Metanephros (tissue), 2 donors: ENCODE measurements at places on chromosomes 4 and X. TPM values are rescaled to one million over a fixed set of nuclear protein-coding genes. Genes with fewer than 3 reads are reported as not detected.

The IL9R gene
- 0.12 TPM for total RNA-seq

The PAGE4 gene
- not detected for total RNA-seq

The TRIM75 gene
- total RNA-seq = not detected

The SMIM43 gene
- total RNA-seq = 0.23 TPM

The TLR3 gene
- total RNA-seq = 9.6 TPM

The MORC4 gene
- 18.5 TPM for total RNA-seq

The PRR32 gene
- total RNA-seq = 9.7 TPM

The IRF2 gene
- total RNA-seq = 45.0 TPM

The FRYL gene
- total RNA-seq = 116 TPM

The SPANXN1 gene
- not detected for total RNA-seq

The USP51 gene
- 7.6 TPM for total RNA-seq

The ALPK1 gene
- 22.8 TPM for total RNA-seq

The USP17L28 gene
- total RNA-seq = not detected

The PCDH10 gene
- 3.4 TPM for total RNA-seq

The FOXO4 gene
- total RNA-seq = 20.8 TPM

The VCX3A gene
- not detected for total RNA-seq

The DDX53 gene
- not detected for total RNA-seq

The HAND2 gene
- total RNA-seq = 0.35 TPM

The ITM2A gene
- total RNA-seq = 83.7 TPM

The XIAP gene
- 68.0 TPM for total RNA-seq

The HPRT1 gene
- 14.5 TPM for total RNA-seq

The TCEAL9 gene
- 39.0 TPM for total RNA-seq

The GYG2 gene
- 11.0 TPM for total RNA-seq

The MGAT4D gene
- not detected for total RNA-seq

The ZRSR2 gene
- 3.9 TPM for total RNA-seq

The TMEM156 gene
- total RNA-seq = 4.0 TPM

The SLC7A11 gene
- 1.3 TPM for total RNA-seq

The RAB9B gene
- total RNA-seq = 5.6 TPM

The RPL39 gene
- 1,011 TPM for total RNA-seq

The SULT1B1 gene
- total RNA-seq = 1.6 TPM

The KDR gene
- total RNA-seq = 67.2 TPM

The NAA11 gene
- total RNA-seq = not detected

The AKAP4 gene
- not detected for total RNA-seq

The LRIT3 gene
- total RNA-seq = 0.47 TPM

The LRAT gene
- 0.58 TPM for total RNA-seq
